ENCODE measurements at places on chromosomes 3 and 15.

- no peak for DNase-seq
These were observed 57.1 kb downstream of the TRAK1 start for GRCh38 chr3:42148086-42148848.

GRCh38 chr3:139222100-139222657 is 121.6 kb upstream of the MRPS22 start:
- DNase-seq, result no peak

DNA sequence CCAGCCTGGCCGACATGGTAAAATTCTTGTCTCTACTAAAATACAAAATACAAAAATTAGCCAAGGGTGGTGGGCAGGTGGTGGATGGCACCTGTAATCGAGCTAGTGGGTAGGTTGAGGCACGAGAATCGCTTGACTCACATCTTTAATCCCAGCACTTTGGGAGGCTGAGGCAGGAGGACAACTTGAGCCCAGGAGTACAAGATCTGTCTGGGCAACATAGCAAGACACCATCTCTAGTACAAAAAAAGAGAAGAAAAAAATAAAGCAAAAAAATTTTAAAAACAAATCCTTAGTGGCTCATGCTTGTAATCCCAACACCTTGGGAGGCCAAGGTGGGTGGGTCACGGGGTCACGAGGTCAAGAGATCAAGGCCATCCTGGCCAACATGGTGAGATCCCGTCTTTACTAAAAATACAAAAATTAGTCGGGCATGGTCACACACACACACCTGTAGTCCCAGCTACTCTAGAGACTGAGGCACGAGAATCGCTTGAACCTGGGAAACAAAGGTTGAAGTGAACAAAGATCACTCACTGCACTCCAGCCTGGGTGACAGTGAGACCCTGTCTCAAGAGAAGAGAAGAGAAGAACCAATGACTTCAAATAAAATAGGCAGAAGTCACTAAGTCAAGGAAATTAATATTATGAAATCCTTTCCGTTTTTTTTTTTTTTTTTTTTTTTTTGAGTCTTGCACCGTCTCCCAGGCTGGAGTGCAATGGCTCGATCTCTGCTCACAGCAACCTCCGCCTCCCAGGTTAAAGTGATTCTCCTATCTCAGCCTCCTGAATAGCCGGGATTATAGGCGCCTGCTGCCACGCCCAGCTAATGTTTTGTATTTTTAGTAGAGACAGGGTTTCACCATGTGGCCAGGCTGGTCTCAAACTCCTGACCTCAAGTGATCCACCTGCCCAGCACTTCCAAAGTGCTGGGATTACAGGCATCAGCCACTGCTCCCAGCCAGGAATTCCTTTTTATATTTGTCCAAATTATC is 4.9 kb downstream of the RHOA start:
- no peak for DNase-seq

DNA sequence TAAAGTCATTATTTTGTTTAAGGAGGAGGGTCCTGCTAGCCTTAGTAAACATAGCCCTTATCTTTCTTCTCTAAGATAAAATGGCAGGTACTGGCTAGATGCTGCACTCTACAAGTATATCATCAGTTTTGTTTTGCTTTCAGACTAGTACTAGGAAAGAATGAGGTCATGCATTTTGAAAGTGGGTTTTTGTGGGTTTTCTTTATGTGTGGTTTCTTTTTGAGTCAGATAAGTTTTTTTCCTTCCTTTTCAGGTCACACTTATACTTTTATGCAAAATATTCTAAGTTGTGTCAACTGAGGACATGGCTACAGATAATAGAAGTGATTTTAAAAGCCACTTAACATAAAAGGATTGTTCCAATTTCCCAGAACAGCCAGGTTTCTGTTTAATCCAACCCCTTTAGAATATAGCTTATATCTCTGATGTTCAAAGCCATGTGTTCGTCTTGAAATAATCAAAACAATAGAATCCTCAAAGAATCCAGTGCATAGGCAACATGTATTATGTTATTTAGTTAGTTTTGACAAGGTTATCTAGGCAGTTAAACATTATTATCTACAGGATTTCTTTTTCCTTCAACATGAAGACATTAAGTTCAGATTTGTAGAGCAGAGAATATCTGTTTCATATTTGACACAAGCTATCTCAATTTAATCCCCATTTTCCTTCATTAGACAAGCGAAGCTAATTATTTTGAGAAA is 406.2 kb downstream of the RBMS3 start:
- no peak for DNase-seq

DNA sequence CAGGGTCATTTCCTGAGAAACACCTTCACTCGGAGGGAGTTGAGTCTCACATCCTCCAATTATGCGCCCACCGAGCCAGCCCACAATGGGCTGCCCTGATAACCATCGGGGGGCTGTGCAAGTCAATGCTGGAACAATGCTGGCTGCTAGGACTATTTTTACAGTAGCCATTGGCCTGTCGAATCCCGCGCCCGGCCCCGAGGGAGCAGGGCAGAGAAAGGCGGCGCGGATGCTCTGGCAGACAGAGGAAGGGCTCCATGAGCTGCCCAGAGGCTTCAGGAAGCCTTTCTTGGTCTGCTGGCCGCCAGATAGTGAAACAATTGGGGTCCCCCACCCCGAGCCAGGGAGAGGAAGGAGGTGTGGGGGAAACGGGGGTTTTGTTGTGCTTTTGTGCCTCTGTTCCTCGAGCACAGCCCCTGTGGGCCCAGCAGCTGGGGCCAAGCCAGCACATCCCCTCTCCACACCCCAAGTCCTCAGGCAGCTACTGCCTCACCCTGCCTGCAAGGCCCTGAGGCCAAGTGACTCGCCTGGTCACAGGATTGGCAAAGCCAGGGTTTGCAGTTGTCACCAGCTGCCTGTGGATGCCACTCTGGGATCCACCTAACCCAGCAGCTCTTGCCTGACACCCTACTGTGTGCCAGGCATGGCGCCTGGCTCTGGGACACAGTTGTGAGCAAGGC is 39.0 kb downstream of the SLC6A6 start:
- no peak for DNase-seq

- no peak for DNase-seq
These were observed 96.9 kb upstream of the RPL32 start for GRCh38 chr3:12938258-12938711.

- no peak for DNase-seq
These were observed 1.3 kb downstream of the NME9 start for GRCh38 chr3:138328341-138328740.

- no peak for DNase-seq
These were observed 78.7 kb downstream of the ATP1B3 start for GRCh38 chr3:141955175-141955574.

- no peak for DNase-seq
These were observed 181.1 kb upstream of the SOX2 start for GRCh38 chr3:181530584-181530983.

DNA sequence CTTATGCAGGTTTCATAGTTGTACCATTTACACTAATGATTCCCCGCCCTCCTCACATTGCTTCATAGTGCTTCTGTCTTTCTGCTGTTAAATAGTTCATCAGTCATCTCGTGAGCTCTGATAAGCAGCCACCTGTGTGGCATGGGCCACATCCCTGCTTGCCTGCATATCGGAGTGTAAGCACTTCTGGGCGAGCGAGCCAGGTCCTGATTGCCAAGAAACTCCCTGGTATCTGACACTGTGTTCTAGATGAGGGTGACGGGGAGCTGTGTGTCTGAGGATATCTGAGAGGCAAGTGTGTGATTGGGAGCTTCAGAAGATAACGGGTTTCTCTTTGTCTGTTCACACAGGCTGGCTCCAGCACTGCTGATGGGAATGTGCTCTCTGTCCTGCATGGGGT is 130.6 kb downstream of the LRIG1 start:
- DNase-seq, result no peak

Data from NCI-H1436 treated with DMSO at 0.1 percent for 48 hours (cell line).